CD4-positive, alpha-beta T cell (primary cell): ENCODE measurements at places on chromosomes 1 and 21.

GRCh38 chr1:236222632-236223031 is 59.1 kb downstream of the ERO1B start:
- H3K27me3 ChIP-seq: no peaks in the 10 kb centered on the region
- no peak for DNase-seq
- no peaks in the 10 kb centered on the region for H3K4me1 ChIP-seq
- H3K36me3 ChIP-seq: peaks cover 19% of the 10 kb centered on the region
- no peak overlapping the region for H3K27ac ChIP-seq

GRCh38 chr1:46301808-46302640 is 1.4 kb downstream of the LRRC41 start:
- H3K4me3 ChIP-seq: peak overlapping the region; percentile 98
- H3K27ac ChIP-seq: peak overlapping the region; percentile 91
- peak; percentile 73 for DNase-seq
- peaks cover 52% of the 10 kb centered on the region for H3K4me1 ChIP-seq

DNA sequence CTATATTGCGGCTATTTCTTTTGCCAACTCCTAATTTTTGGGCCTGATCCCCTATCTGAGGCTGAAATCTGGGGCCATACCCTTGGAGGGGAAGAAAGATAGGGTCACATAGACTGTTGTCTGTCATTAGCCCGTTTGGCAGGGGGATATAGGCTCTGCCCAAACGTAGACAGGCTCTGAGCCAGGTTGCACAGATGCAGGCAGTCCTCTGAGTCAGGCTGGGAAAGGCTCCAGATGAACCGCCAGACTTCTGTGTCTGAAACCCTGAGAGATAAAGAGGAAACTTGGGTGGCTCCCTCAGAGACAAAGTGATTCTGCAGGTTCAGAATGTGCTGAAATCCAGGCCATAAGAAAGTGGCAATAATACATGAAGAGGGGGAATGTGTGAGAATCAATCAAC is 4.0 kb upstream of the CAP1 start:
- H3K27me3 ChIP-seq: no peaks in the 10 kb centered on the region
- no peak for DNase-seq

DNA sequence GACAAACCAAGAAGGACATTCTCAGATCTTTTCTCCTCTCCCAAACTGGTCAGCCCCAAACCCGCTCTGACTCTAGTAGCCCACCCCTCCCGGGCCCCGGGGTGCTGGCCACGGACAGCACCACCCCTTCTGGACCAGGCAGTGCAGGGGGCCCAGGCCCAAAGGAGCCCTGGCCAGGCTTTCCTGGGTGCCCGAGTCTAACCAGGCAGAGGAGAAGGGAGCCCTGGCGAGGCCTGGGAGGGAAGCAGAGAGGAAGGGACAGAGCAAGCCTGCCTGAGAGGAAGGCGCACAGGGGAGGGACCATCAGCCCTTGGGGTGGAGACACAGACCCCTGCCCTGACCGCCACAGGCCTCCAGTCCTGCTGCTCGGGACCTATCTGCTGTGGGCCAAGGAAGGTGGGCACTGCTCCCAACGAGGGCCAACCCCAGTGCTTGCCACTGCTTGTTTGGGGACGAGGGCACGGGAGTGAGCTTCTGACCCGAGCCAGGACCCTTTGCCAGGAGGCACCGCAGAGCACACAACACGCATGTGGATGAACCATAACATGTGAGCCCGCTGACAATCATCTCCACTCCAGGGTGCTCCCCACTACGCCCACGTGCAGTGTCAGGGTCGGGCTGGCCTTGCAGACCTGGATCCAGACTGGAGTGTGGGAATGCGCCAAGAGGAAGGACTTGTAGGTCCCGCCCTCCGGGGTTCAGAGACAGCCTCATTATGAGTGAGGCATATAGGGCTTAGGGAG is 57.6 kb downstream of the KCNAB2 start:
- H3K4me1 ChIP-seq: no peaks in the 10 kb centered on the region
- H3K4me3 ChIP-seq: no peak overlapping the region
- DNase-seq: no peak
- H3K36me3 ChIP-seq: peaks cover 5% of the 10 kb centered on the region
- H3K27me3 ChIP-seq: no peaks in the 10 kb centered on the region

- no peaks in the 10 kb centered on the region for H3K4me1 ChIP-seq
- no peaks in the 10 kb centered on the region for H3K27me3 ChIP-seq
- no peak for DNase-seq
- H3K4me3 ChIP-seq: no peak overlapping the region
- H3K36me3 ChIP-seq: no peaks in the 10 kb centered on the region
Observed at GRCh38 chr1:164926107-164926506, 367.1 kb downstream of the PBX1 start.

DNA sequence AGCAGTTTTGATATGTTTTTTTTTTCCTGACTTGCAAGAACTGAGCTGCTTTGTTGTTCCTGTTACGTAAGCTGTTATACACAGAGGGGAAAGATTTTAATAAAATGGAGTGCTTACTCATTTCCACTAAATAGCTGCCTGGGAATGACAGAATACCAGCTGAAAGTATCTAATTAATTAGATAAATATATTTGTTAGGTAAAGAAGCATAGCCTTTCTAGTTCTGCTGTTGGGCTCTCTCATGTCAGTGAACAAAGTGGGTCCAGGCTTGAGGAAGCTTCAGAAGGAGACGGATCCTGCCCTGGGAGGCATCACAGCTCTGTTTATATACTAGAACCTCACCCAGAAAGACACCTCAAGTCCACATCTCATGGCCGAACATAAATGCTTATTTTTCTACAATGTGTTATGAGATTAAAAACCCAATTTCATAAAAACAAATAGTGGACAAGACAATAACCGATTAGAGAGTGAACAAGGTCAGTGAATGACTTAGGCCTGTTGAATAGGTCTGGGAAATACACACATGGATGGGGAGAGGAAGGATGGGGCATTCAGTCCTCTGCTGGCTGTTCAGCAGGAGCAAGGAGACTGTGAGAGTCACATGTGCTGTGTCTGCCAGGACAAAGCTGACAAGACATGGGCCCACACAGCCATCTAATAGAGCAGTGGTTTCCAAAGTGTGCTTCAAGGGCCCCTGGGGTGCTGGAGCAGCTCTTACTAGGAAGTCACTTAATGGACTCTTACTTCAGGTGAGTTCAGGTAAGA is 20.6 kb downstream of the TRAF5 start:
- peaks cover 9% of the 10 kb centered on the region for H3K36me3 ChIP-seq
- H3K4me3 ChIP-seq: no peak overlapping the region
- no peak for DNase-seq
- H3K27me3 ChIP-seq: no peaks in the 10 kb centered on the region
